ENCODE measurements at places on chromosomes 3 and 15.

DNA sequence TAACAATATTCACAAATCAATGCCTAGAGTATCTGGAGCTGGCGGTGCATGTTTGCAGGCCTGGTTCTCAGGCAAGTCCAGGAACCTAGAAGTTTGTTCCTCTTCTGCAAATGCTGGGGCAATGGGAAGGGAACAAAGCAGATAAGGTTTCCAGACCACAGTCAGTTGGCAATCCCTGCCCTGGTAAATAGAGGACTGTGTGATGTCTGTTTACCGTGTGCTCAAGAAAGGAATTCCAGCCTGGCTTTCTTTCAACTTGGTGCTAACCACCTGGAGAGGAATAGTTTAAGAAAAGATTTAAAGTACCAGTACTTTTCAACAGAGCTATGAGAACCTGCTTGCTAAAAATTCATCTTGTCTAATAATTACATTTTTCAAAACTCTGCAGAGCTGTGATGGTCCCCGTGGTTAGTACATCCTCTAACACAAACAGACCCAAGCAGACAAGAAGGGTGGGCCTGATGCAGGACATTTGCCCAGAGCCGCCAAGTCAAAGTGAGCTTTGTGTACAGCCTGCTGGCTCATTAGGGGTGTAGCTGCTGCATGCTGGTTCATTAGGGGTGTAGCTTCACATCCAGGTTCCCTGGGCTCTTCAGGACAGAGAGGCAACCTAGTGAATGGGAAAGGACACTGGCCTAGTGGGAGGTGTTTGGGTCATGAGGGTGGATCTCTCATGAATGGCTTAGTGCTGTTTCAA, 220.5 kb downstream of the SQOR start:
- DNase-seq: no peak

- no peak for DNase-seq
These were observed 31.2 kb downstream of the DPH6 start for GRCh38 chr15:35514759-35515158.

- DNase-seq: no peak
These were observed 20.2 kb downstream of the ARNT2 start for GRCh38 chr15:80424381-80424780.

DNA sequence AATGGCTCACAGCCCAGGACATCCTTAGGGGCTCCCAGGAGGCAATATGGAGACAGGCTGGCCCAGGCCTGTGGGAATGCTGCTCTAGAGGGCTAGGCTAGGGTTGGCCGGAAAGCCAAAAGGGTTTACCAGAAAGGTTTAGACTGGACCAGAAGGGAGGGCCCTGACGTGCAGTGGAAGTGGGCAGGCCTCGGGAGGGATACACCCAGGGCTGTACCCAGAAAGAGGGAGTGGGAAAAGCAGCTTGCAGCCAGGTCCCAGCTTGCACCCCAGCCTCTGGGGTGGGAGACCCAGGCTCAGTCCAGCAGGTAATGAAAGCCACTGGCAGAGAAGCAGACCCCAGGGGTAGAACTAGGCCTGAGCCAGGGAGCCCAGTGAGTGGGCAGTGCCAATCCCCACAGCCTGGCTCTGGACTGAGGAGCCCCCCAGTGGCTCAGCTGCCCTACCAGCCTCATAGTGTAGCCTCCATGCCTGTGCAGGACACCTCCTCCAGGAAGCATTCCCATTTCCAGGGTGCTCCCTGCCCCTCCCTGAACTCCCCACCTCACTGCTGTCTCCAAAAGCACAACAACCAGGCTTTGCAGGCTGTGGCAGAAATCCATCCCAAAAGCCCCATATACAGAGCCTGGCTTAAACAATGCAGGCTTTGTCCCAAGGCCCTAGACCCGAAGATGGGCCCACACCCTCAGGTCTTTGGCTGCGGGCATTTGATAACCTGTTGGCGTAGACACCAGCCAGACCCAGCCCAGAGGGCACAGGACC, 3.5 kb downstream of the GORASP1 start:
- no peak for DNase-seq

- peak; percentile 77 for DNase-seq
These were observed 48.7 kb upstream of the CRTC3 start for GRCh38 chr15:90481023-90481422.

- DNase-seq: no peak
These were observed 115.6 kb upstream of the LMCD1 start for GRCh38 chr3:8385848-8386620.

DNA sequence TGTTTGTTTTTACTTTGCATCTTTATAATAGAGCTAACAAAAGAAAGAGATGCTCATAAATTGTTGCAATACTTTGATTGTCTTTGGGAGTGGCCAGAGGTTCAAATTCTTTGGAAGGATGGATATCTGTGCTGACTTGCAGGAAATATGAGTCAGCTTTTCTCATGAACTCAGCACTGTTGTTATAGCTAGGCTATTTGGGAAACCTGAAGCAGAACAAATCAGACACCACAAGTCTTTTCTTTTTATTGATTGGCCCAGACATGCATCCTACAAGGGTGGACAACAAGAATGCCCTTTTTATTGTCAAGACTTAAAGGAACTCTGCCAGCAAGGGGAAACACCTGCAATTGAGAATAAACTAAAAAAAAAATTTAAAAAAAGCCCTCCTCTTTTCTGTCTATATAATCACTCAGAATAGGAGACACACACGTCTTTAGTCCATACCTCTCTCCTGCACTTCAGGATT, 4.6 kb upstream of the DENND4A start:
- DNase-seq: no peak

DNA sequence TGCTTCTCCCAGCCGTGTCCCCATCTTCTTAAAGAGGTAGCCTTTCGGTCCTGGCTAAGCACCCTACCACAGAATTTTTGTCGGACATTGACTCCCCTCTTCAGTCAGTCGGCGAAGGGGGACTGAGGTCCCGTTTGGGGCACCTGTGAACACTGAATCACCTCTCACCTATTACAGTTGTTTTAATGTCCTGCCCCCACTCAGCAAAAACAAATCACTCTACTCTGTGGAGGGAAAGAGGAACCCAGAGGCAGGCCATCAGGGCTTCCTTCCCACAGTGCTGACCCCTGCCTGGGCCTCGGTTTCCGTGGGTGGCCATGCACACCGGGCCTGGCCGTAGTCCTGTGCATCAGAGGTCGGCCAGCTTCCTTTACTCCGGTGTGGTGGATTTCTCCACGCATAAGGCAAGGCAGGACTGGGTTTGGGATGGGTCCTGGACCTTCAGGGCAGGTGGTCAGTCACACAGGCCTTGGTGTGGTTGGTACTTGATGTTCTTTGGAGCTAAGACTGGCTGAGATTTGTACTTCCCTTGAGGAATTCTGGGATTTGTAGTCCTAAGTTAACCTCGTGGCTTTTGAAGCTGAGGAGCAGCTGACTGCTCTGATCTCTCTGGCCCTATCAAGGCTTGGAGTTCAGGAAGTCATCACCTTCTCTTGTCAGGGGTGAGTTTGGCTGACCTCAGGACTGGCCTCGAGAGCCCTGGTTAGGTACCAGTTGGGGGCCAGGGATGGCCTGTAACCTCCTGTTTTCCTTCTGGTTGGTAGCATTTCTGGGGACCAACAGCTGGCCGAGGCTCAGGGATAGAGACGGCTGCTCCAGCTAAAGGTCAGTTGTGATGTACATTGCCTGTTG, 627 bp upstream of the FAM131A start:
- peak; percentile 69 for DNase-seq

- DNase-seq: no peak
These were observed 8.2 kb downstream of the B3GNT5 start for GRCh38 chr3:183261151-183261724.

- no peak for DNase-seq
These were observed 298.8 kb downstream of the MEX3B start for GRCh38 chr15:81747026-81747425.
